ENCODE measurements at places on chromosomes 11 and 22.
A peak's percentile ranks its signal among the peaks of the same experiment; 100 is the strongest.

- DNase-seq, result no peak
Observed at GRCh38 chr22:29260601-29261315, 7.0 kb downstream of the RHBDD3 start.

DNA sequence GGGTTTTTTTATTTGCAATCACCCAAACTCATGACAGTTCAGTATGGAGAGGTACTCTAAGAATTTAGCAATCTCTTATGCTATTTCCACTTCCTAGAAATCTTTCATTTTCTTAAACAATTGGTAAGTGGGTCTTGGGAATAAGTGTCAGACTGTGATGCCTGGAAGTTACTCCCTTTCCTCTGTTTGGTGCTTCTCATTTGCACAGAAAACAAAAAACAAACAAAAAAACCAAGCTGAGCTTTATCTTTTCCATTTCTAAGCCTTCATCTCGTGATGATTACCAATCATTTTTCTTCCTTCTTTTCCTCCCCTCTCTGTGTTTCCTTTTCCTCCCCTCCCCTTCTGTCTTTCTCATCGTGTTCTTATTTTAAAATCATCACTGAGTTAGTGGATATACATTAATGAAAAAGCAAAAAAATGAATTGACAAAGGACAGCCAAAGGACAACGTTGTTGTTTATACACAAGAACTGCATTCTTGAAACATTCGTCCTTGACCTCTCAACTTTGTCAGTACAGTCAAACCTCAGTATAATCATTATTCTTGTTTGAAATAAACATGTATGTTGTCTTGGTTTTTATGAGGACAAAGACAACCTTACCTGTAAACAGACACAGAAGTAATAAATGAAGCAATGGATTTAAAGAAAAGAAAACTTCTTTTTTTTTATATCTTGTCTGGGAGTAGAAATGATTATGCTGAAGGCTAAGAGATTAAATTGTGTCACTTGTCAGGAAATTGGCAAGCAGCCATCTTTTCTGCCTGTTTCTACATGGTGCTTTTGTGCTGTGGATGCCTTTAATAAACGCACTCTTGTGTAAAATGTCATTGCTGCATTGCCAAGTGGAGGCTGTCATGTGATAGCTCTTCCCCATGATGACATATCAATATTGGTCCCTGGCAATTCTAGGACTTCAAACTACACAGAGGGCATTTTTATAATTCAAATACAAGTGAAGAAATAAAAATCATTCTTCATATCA lies 803.2 kb upstream of the CCDC90B start:
- DNase-seq, result no peak

- DNase-seq, result no peak
Observed at GRCh38 chr11:11558396-11558795, 63.4 kb downstream of the GALNT18 start.

DNA sequence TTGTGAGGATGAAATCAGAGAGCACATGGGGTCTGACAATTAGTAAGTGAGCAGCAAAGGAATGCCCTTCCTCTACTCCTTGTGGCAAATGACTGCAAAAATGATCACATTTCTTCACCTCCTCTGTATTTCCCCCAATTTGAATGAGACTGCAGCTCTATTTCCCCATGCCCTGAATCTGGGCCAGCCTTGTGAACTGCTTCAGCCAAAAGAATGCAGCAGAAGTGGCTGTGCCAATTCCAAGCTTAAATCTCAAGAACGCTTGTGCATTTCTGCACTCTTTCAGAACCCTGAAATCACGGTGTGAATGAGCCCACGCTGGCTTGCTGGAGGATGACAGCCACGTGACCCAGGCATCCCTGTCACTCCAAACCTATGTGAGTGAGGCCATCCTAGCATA lies 9.9 kb downstream of the SLC43A3 start:
- peak; percentile 50 for DNase-seq

DNA sequence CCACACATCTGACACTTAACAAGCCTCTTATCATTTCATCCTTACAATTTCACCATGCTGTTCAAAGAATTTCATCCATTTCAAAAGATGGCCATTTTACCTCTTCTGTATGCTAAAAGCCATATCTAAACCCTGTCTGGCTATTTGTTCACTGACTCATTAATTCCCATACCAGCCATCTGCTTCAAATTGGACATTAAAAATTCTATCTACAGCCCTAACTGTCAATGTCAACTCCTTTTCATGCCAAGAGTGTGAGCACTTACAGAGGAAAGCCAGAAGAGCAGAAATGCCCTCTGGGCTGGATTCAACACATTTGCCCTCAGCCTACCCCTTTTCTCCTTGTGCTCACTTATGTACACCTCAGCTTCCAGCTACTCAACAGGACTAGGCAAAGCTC lies 59.2 kb downstream of the SYTL2 start:
- no peak for DNase-seq

DNA sequence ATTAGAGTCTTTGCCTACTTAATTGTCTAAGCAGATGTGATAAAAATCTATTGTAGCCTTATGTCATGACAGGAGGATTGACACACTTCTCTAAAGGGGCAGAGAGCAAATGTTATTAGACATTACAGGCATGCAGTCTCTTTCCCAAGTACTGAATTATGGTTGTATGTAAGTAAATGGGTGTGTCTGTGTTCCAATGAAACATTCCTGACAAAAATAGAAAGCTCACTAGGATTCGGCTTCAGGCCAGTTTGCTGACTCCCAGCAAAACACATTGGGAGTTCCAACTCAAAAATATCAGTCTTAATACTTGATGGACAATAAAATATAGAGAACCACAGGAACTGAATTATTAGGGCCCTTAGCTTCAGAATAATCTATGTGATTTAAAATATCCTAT lies 1480.4 kb downstream of the FAM181B start:
- DNase-seq, result no peak

- no peak for DNase-seq
Observed at GRCh38 chr22:44819966-44820631, 67.7 kb downstream of the ARHGAP8 start.

GRCh38 chr11:62593434-62594044 lies 2.2 kb upstream of the TUT1 start:
- peak; percentile 75 for DNase-seq

DNA sequence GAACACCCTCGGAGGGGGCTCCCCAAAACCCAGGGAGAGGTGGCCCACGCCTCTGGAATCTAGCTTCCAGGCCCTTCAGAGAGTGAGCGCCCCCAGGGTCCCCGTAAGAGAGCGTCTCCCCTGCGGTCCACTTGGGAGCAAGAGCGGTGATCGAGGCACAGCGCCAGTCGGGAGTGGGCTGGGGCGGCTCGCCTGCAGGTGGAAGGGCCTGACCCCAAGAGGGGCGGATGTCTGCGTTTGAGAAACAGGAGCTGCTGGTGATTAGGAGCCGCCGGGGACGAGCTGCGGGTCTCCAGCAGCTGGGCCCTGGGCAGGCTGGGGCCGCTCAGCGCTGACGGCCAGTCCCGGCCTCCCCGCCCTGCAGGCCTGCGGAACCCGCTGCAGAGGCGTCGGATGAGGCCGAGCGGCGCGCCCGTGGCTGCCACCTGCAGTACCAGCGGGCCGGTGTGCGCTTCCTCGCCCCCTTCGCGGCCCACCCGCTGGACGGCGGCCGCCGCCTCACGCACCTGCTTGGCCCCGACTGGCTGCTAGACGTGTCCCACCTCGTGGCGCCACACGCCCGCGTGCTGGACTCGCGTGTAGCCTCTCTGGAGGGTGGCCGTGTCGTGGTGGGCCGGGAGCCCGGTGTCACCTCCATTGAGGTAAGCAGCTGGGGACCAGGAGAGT lies 10.0 kb downstream of the TMEM132A start:
- DNase-seq, result no peak

- no peak for DNase-seq
Observed at GRCh38 chr22:38431266-38432010, 23.6 kb downstream of the KCNJ4 start.

- DNase-seq, result peak; percentile 57
Observed at GRCh38 chr22:45262195-45262930, 21.7 kb upstream of the KIAA0930 start.

DNA sequence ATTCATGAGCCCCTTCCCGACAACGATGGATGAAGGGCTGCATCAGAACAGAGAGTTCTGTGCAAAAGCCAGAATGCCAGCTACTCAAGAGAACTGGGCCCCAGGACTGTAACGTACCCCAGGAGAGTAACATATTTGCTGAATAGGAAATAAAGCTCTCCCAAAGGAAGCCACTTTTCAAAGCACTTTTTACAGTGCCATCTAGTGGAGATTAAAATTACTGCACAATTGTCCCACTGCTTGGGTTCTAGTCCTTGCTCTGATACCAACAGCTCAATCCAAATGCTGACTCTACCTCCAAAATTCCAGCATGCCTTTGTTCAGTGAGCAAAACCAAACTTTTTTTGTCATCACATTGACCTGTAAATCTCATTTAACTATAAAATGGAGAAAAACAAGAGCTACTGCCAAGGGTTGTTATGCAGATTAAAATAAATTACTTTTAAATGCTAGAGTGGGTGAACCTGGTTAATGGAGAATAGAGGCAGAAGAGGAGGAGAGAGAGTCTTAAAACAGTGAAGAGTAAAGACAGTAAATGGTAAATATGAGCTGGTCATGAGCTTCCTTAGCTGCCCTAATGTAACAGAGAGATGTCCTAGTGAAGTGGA lies 87.6 kb upstream of the FSHB start:
- peak; percentile 77 for DNase-seq

GRCh38 chr11:126146454-126147192 lies 64.8 kb downstream of the RPUSD4 start:
- DNase-seq, result no peak

DNA sequence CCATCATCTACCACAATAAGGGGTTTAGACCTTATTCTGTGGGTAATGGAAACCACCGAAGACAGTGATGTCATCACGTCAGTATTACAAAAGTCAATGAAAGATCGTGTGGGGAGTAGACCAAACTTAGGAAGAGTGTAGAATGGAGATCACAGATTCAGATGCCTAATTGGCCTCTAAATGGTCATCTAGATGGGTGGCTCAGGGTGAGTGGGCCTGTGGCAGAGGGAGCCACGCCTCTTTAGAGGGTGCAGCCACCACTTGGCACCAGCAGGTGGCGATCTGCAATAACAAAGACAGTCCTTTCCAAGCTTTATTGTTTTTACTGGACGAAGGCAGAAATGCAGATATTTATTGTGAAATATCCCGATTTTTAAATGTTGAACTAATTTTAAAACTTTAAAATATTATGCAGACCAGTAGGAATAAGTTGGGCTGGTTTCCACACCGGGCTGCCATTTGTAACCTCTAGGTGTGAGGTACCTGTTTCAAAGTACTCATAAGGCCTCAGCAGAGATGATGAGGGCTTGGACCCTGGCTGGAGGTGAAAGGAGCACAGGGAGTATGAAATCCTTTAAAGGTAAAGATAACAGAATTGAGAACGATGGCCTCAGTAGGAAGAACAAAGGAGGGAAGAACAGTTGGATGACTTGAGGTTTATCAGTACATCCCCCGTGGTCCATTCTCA lies 222.0 kb downstream of the DBX1 start:
- peak; percentile 69 for DNase-seq

- peak; percentile 64 for DNase-seq
Observed at GRCh38 chr11:65362320-65362931, 7.9 kb downstream of the TIGD3 start.

DNA sequence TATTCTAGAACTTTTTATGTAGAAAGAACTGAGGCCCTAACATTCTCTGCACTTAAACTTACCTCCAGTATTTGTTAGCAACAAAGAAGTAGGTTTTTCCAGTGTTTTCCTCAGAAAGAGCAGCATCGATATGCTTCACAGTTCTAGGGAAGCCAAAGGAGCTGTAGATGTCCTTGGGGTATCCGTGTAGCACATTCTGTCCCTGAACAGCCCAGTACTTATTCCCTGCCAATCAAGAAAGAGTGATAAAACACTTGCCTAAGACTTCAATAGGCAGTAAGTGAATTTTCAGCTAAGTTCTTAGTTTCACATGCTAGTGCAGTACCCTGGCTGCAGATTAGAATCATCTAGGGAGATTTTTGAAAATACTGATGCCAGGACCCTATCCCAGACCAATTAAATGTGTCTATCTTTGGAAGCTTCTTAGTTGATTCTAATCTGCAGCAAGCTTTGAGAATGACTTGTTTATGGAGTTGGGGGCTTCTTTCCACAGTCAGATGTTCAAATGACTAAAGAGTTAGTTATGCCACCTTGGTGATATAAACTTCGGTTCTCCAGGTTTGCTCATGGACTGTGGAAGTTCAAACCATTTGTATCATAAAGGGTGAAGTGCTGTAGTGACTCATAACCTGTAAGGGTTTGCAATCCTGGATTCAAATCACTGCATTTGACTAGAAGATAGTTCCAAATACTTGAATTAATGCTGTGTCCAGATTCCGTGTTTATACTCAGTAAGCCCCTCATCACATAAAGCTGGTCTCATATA lies 6.5 kb downstream of the MMP1 start:
- no peak for DNase-seq

DNA sequence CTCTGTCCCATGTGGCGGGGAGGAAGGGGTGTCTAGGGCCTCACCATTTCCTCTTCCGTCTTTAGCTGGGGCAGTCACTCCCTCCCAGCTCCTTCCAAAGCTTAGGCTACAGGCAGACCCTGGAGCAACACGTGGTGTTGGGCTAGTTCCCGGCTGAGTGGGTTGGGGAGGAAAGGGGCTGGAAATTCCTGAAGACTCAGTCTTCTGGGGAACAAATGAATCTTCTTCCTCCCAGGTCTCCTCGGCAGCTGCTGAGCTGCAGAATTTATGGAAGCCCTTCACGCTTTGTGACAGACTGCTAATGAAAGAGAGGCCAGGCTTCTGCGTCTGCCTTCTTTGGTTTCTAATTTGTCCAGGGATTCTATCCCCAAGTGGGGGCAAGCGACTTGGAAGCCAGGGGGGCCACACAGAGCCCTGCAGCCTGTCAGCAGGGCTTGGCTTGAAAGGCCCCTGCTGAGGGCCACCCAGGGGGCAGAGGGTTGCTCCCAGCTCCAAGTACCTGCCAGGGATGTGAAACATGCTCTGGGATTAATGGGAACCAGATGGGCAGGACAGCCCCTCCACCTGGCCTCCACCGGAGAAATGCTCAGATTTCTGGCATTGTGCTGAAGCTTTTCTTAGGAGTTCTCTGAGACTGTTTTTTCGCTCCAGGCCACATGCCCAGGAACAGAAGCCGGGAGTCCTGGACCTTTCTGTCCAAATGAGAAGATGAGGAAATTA lies 123.1 kb downstream of the PKNOX2 start:
- DNase-seq, result no peak

GRCh38 chr11:102079625-102080024 lies 30.6 kb upstream of the YAP1 start:
- DNase-seq, result no peak

GRCh38 chr11:63883791-63884190 lies 33.2 kb downstream of the RCOR2 start:
- peak; percentile 52 for DNase-seq

DNA sequence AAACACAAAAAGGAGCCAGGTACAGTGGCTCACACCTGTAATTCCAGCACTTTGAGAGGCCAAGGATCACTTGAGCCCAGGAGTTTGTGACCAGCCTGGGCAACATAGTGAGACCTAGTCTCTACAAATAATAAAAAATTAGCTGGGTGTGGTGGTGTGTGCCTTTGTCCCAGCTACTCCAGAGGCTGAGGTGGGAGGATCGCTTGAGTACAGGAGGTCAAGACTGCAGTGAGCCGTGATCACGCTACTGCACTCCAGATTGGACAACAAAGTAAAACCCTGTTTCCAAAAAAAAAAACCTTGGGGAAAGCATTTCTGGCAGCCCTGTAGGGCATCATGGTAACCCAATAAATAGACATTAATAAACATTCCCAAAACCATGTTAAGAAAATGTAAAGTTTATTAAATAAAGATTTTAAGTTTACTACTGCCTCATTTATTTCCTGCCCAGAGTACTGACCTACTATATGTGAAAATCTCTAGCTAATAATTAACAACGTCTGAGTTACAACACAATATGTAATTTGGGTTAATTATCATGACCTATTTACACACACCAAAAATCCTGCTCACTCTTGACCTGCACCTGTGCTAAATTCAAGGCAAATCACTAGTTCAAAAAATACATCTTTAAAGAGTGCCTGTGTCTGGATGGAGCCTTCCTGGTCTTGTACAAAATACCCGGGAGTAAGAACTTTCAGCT lies 8.4 kb downstream of the EEF1G start:
- DNase-seq, result no peak
